Activated CD8-positive, alpha-beta memory T cell treated with anti-CD3 and anti-CD28 coated beads for 4 hours (primary cell): ENCODE measurements at places on chromosomes 12 and 14.

DNA sequence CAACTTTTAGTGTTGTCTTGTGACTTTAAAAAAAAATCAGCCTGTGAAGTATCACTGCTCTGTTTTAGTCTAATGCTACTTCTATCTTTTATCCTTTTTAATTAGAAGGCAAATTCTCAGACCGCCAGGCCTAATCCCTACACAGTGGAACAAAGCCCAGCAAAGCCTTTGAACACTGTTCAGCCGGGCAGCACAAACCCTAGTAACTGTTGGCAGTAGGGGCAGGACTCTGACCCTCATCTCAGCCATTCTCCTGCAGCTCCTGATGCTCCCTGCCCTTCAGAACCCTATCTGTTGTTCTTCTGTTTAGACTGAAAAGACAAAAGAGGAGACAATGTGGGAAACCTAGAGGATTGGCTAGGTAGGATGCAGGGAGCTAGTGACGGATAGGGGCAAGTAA lies 78.0 kb upstream of the OTX2 start:
- no peak for DNase-seq

DNA sequence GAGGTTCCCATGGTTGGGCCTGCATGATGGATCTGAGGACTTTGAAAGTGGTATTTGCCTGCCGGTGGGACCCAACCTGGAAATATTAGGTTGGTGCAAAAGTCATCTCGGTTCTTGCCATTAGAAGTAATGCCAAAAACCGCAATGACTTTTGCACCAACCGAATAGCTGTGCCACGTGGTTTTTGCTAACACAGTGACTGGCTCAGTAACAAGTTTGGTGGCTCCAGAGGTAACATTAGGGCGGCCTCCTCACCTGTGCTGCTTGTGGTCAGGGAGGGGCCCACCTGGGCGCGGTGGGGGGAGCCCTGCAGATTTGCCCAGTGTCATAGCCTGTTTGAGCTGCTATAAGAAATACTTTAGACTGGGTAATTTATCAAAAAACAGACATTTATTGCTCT lies 1.8 kb downstream of the BDKRB2 start:
- no peak for DNase-seq

DNA sequence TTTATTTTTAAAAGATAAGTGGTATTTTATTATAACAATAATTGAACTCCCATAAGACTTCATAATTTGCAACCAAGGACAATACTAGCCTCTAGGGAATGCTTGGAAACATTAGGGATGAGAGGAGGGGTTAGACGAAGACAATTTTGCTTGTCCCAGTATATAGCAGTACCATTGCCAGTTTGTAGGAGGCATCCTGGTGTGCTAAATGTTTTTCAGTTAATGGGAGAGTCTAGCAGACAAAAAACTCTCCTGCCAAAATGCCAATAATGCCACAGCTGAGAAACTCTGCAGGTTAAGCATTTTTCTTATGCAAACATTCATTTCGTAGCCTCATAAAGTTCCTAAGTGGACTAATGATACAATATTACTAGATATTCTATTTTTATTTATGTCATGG lies 38.1 kb downstream of the RASSF9 start:
- DNase-seq, result no peak

DNA sequence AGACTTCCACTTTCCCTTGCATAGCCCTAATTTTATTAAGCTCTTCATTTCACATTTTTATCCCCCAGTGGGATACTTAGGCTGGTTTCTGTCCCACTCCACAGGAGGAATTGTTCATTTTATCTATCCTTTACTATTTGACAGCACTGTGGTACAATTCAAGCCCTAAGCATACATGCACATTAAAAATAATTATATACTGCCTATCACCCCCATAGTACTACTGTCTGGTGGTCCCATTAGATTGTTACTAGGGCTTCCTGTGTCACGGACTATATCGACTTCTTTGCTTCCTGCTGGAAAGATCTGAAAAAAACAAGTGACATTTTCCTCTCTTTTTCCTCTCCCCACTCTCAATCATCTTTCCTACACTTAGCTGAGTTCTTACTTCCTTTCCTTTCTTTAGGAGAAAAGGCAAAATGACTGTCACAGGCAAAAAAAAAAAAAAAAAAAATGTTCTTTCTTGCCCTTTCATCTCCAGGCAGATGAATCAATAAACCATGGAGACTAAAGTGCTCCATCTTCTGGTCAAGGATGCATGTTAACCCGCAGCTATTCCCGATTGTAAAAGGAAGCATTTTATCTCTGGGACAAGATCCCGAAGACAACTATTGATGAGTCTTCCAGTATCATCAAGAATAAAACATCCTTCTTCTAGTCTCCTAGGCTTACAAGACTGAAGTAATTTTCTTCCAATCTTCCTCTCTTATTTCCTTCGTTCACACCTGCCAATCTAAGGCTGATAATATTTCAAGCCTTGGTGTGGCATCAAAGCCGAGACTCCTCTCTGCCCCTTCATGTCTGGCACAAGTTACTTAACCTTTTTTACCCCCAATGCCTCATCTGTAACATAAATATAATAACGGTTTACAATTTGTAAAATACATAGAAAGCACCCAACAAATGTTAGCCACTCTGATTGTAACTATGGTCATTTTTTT lies 94.4 kb upstream of the PLEKHG7 start:
- DNase-seq, result no peak

DNA sequence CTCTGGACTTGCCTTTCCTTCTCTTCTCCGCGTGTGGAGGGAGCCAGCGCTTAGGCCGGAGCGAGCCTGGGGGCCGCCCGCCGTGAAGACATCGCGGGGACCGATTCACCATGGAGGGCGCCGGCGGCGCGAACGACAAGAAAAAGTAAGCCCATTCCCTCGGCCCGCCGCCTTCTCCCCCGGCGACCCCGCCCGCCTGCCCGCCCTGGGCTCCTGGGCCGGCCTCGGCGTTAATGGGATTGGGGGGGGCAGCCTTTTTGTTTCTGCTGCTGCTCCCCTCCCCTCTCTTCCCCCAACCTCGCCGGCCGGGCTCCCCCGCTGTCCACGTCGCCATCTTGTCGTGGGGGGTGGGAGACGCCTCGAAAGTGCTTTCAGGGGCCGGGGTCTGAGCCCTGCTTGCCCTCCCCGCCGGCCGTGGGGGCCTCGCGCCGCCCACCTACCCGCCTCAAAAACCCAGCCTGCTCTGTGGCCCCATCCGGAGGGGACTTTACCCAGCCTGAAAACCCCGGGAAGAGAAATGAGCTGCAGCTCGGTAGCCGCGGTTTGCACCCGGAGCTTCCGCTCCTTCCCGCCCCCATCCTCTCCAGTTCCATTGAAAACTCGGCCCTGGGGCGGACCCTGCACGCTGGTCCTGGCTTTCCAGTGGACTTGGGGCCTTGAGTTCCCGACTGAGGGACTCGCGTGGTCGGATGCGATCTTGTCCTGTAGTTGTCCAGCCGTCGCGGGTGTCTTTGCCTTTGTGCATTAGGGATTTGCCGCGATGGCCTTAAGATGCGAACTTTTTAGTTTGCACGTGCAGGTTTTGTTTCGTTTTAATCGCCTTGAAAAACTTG lies 598 bp downstream of the HIF1A start:
- DNase-seq, result peak; percentile 2

DNA sequence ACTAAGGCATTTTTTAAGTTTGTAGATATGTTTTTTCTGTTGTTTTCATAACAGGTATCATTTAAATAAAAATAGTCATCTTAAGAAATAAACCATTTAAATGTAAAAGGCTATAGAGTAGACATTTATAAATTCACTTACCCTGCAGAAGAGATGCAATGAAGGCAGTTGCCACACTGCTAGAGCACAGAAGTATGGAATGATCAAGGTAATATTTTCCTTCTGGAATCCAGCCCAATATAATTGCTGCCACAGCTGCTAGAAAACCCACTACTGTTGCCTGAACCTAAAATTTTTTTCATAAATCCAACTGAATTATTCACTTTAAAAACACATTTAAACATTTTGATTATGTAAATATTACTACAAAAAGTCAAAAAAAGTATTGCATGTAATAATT lies 69.2 kb downstream of the SLC41A2 start:
- DNase-seq, result no peak
